ENCODE measurements at places on chromosomes 6 and 20.

GRCh38 chr6:126608681-126609080 lies 268.8 kb downstream of the CENPW start:
- no peak for DNase-seq

DNA sequence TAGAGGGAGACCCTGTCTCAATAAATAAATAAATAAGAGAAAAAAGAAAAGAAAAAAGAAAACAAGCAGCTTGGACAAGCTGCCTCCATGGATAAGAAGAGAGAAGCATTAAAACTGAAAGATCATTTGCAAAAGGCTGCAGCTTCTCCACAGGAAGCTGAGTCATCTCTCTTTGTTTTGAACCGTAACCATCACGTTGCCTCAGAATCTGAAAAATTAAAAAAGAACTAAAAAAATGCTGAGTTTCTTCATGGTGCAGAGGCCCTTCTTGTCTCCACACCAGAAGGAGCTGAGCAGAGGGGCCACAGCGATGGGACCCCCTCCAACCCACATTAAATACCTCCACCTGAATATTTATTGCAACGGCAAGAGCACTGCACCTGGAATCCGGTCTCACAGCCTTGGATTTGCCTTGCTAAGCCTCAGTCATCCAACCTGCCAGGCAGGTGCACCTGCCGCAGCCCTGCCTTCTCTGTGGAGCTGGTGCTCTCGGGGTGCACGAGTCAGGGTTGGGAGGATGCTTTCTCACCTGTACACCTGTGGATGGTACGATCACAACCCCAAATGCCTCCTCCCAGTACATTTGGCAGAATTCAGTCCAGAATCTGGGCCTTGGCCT lies 28.1 kb downstream of the TOX2 start:
- no peak for DNase-seq

DNA sequence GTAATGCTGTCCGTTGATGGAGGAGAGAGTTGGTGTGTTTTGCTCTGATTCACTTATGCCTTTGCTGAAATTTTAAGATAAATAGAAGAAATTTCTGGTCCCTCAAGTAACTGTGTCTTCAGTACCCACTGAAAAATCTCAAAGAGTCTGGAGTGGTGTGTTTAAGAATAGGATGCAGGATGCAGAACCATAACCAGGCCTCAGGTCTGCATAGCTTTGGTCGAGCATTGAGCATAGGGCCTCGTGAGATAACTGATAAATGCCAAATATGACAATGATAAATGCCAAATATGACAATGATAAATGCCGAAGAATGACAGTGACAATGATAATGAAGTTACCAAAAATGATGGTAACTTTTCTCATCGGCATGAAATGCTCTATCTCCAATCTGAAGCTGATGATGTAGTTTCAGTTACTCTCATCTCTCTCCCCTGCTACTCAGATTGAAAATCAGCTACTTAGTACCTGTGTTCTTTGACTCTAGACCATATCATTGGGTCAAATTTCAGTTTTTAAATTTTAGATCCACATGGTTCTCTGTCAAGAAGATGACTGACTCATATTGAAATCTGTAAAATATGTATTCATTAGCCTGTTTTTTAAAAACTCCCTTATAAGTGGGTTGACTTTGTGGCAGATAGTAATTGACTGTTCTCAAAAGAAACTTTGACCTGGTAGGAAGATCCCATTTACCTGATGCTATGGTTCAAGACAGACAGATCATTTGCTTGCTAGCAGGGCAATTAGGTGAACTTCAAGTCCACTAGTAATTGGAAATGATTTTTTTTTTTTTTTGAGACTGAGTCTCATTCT lies 96.6 kb downstream of the SLC16A10 start:
- no peak for DNase-seq

GRCh38 chr6:163019926-163020325 lies 292.2 kb downstream of the PACRG start:
- DNase-seq = no peak

- DNase-seq = no peak
Measured at GRCh38 chr6:7914991-7915789, 4.6 kb upstream of the TXNDC5 start.

DNA sequence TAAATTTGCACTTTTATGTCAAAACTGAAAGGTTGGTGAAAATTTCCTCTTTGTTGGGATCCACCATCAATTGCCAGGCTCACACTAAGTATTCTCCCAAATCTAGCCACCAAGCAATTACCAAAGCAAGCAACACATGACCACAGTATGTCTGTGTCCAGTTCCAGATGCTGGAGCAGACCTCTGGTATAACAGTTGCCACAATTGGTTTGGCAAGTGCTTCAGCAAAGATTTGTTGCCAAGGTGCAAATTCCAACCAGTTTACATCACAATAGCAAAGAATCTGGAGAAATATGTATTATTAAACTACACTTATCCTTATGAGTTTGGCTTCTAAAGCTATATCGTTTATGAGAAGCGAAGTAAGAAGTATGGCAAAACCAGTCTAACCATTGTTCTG lies 6.4 kb downstream of the GTF2H5 start:
- no peak for DNase-seq

- no peak for DNase-seq
Measured at GRCh38 chr6:55746473-55746872, 128.9 kb downstream of the BMP5 start.

DNA sequence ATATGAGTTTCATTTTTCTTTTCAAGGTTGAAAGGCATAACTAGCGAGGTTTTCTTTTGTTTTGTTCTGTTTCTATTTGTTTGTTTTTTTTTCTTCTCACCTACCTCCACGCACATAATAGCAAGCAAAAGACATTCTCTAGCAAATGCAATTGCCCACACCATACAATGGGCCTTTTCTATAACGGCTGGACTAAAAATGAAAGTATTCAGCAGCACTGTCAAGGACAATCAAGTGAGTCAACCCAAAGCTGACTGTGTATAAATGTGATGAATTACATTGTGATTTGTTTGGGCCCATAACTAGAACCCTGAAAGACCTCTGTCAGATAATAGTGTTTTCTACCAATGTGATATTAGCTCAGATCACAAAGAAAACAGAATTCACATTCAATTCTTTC lies 496.7 kb downstream of the RNF144B start:
- no peak for DNase-seq

GRCh38 chr6:133645966-133646740 lies 242.8 kb upstream of the TCF21 start:
- no peak for DNase-seq

- no peak for DNase-seq
Measured at GRCh38 chr6:129022011-129022553, 139.1 kb downstream of the LAMA2 start.

DNA sequence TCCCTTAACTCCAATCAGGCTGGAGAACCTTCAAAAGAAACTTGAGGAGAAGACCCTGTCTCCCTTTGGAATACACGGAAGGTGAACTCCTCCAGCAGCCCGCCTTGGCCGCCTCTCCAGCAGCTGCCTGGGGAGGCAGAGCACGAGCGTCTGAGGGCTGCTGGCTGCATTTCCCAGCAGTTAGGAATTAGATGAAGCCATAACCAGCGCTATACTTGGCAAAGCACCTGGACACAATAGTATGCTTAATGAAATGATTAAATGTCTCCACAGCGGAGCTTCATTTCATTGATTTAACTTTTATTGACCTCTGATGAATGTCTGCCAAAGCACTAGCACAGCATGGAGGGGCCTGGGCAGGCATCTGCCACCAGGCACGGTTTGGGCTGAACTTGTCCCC lies 73.5 kb downstream of the TMEM242 start:
- DNase-seq = no peak

DNA sequence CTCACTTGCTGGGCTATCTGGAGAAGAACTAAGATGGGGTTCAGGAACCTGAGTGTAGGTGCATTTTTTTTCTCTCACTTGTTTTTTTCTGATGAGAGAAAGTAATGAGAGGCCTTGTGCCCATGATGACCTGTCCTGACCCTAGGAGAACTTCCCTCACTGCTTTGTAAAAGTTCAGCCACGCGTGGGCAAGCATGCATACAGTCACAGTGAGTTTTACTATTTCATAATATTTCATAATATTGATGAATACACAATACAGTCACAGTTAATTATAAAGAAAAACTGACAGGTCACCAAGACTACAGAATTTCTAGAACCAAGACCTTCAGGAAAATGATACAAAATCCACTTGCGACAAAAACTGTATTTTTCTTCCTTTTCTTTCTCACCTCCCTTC lies 111.8 kb downstream of the MAP7 start:
- no peak for DNase-seq
